ENCODE measurements at places on chromosomes 6 and 20.

GRCh38 chr20:51468636-51469035, 73.9 kb downstream of the NFATC2 start:
- H3K4me3 ChIP-seq = no peak overlapping the region
- H3K4me1 ChIP-seq = no peaks in the 10 kb centered on the region
- DNase-seq = no peak
- no peaks in the 10 kb centered on the region for H3K36me3 ChIP-seq

DNA sequence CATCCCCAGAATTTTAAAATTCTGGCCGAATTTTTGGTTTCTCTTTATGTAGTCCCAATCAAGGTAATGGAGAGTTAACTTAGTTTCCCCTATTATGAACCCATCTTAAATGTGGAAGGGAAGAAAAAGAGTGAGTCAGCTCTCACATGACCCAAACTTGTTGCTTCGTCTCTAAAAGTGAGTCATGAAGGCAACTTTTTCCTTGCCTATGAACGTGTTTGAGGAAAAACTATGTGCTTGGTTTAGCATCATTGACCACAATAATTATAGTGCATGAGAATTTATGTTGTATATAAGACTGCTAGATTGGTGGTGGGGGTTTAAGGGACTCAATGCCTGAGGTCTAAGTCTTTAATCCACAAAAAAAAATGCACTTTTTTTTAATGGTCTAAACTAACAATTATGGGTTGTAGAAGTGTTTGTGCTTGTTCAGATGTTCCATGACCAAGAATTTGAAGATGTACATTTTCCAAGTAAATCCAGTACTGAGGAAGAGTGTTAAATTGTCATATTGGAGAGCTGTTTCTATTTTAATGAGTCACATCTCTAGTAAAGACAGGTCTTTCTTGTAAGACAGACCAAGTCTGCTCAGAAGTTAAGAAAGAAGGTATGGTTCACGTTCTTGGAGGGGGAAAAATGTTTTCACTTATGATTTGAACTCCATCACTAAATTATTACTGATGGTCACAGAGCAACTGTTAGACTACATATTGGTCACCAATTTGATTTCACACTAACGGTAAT, 409.9 kb upstream of the MARCKS start:
- no peak overlapping the region for H3K4me3 ChIP-seq
- no peaks in the 10 kb centered on the region for H3K4me1 ChIP-seq
- no peak for DNase-seq
- no peaks in the 10 kb centered on the region for H3K36me3 ChIP-seq

DNA sequence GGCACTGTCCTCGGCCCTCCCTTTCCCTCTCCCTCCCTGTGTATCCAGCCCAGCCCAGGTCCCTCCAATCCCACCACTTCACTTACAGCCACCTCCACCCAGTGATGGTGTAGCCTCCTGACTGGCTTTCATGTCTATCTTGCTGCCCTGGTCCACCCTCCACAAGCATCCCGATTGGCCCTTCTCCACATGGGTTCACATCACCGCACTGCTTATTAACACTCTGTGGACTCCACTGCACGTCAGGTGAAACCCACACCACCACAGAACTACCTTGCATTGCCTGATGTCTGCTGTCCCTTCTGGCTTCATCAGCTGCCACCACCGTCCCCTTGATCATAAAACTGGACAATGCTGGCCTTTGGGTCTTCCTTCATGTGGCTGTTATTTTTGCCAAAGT, 220.4 kb upstream of the ARID1B start:
- no peak overlapping the region for H3K27ac ChIP-seq
- H3K27me3 ChIP-seq = peaks cover 4% of the 10 kb centered on the region
- H3K36me3 ChIP-seq = no peaks in the 10 kb centered on the region
- no peaks in the 10 kb centered on the region for H3K4me1 ChIP-seq
- no peak for DNase-seq

GRCh38 chr6:475314-475713, 83.8 kb downstream of the IRF4 start:
- DNase-seq = no peak
- H3K4me1 ChIP-seq = peaks cover 31% of the 10 kb centered on the region
- H3K27me3 ChIP-seq = no peaks in the 10 kb centered on the region
- H3K27ac ChIP-seq = peak overlapping the region; percentile 64

- no peaks in the 10 kb centered on the region for H3K4me1 ChIP-seq
- DNase-seq = no peak
- H3K4me3 ChIP-seq = no peak overlapping the region
Measured at GRCh38 chr6:7424967-7425807, 35.6 kb downstream of the RIOK1 start.

- H3K4me1 ChIP-seq = no peaks in the 10 kb centered on the region
- no peaks in the 10 kb centered on the region for H3K36me3 ChIP-seq
- no peak for DNase-seq
- no peak overlapping the region for H3K27ac ChIP-seq
Measured at GRCh38 chr6:36177166-36177565, 19.4 kb upstream of the BRPF3 start.

DNA sequence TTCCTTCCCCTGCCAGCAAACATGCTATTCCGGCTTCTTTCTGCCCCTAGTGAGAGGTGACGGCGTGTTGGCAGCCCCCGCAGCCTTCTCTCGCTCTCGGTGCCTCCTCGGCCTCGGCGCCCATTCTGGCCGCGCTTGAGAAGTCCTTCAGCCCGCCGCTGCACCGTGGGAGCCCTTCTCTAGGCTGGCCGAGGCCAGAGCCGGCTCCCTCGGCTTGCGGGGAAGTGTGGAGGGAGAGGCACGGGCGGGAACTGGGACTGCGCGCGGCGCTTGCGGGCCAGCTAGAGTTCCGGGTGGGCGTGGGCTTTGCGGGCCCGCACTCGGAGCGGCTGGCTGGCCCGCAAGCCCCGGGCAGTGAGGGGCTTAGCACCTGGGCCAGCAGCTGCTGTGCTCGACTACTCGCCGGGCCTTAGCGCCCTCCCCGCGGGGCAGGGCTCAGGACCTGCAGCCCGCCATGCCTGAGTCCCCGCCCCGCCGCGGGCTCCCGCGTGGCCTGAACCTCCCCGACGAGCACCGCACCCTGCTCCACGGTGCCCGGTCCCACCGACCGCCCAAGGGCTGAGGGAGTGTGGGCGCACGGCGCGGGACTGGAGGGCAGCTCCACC, 20.0 kb upstream of the PXDC1 start:
- no peaks in the 10 kb centered on the region for H3K36me3 ChIP-seq
- peaks cover 3% of the 10 kb centered on the region for H3K27me3 ChIP-seq
- no peak overlapping the region for H3K4me3 ChIP-seq
- no peaks in the 10 kb centered on the region for H3K4me1 ChIP-seq
- DNase-seq = no peak
- H3K27ac ChIP-seq = no peak overlapping the region

DNA sequence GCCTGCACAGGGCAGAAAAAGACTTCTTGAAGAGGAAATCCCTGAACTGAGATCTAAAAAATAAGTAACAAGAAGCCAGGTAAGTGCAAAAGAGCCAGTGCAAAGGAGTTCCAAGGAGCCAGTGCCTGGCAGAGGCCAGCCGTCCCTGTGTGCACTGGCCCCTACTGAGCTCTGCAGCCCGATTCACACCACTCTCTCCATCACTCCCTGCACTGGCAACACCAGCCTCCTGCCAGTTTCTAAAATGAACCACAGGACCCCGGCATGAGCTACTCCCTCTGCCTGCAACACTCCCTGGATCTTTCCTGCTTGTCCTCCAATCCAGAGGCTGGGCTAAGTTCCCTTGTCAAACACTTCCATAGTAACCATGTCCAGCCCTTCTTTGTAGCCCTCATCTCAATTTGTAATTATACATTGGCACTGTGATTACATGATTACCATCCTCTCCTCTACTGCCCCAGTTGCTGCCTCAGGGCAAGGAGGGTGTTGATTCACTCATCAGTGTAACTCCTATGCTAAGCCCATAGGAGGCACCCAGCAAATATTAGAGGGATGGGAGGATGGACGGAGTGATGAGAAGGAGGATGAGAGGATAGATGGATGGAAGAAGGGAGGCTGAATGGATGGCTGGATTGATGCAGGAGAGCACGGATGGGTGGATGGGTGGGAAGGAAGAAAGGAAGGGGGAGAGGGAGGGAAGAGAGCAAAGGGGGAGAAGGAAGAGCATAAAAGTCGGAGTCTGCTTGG, 49.3 kb downstream of the SIRPA start:
- H3K36me3 ChIP-seq = no peaks in the 10 kb centered on the region
- H3K4me3 ChIP-seq = no peak overlapping the region
- DNase-seq = no peak

DNA sequence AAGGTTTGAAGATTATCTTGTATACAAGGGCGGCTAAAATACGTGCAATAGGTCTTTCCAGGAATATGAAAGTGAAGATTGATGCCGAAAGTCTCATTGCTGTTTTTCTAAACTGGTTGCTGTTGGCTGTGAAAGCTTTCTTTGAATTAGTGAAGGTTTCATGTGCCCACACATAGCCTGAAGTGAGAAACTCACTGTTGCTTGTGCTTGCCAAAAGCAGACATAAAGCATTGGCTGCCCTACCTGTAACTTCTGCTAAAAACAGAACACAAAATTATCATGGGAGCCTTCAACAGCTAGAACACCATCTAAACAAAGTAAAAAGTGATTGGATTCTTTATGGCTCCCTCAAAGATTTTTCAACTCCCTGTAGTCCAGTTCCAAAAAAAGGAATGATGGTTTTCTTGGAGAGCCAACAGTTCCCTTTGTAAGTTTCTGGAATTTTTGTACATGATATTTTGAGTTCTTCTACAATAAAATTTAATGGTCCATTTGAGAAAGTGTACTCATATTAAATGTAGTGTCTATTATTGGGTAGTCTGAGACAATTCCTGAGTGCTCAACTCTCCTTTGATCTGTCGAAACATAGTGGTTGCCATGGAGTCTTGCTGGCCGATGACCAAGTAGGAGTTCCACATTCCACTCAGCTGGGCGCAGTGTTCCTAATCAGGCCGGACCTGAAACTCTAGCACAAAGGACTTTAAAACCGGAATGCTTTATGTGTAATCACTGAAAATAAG, 68.5 kb downstream of the PLEKHG1 start:
- H3K36me3 ChIP-seq = no peaks in the 10 kb centered on the region

DNA sequence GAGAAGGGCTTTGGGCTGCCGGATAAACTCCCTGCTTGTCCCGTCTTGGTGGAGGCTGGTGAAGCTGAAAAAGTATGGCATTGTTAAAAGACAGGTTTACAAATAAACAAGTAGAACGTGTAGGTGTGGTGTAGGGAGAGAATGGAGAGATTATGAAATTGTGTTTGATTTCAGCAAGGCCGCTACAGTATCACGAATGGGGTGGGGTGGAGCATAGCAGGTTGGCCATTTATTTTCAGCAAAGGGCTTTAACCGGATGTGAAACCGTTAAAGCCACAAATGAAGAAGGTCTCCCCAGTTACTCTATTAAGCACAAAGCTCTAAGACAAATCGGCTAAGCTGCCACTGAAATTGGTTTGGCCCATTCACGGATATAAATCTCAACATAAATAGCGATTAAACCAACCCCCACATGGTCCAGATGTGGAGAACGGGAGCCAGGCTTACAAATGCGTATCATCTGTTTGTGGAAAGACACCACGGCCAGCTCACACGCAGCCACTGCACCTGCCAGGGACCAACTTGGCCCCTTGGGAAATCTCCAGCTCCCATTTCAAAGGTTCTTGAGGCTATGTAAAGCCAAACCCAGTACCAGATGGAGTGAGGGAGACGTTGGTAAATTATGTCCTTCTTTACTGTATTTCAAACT, 94.0 kb downstream of the ZMYND8 start:
- peaks cover 10% of the 10 kb centered on the region for H3K4me1 ChIP-seq
- H3K36me3 ChIP-seq = peaks cover 81% of the 10 kb centered on the region
- peak overlapping the region; percentile 22 for H3K27ac ChIP-seq
- H3K27me3 ChIP-seq = no peaks in the 10 kb centered on the region
- no peak overlapping the region for H3K4me3 ChIP-seq

- DNase-seq = no peak
- H3K27ac ChIP-seq = no peak overlapping the region
- H3K36me3 ChIP-seq = no peaks in the 10 kb centered on the region
- no peaks in the 10 kb centered on the region for H3K27me3 ChIP-seq
- H3K4me1 ChIP-seq = no peaks in the 10 kb centered on the region
Measured at GRCh38 chr6:105442369-105442768, 39.5 kb upstream of the PREP start.

DNA sequence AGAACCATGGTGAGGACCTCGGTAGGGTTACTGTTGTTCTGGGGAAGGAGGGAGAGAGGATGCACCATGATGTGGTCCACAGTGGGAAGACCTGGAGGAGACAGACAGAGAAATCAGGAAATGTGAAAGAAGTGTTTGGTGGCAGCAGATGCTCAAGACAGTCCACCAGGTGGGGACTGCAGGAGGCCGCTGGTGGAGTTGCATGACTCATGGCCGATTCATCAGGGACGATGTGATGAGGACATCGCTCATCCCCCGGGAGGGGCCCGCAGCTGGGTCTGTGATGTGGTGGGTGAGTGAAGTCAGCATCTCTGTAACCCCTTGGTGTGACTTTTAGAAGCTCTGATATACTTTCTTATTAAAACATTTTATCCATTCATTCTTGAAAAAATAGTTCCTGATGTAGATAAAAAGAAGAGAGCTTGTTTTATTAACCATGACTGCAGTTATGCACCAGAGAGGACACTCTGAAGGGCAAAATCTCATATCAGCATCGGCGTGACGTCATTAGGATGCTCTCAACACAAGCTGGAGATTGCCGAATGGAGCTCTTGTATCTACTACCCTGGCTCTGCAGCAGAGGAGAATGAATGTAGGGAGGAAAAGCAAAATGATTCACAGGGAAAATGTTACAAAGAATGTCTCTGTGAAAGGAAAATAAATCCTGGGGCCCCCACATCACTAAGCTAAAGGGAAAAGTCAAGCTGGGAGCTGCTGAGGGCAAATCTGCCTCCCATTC, 71.2 kb downstream of the RAMACL start:
- no peaks in the 10 kb centered on the region for H3K4me1 ChIP-seq
- no peak overlapping the region for H3K4me3 ChIP-seq
- no peaks in the 10 kb centered on the region for H3K36me3 ChIP-seq
- DNase-seq = peak; percentile 63

- H3K4me3 ChIP-seq = no peak overlapping the region
- H3K27ac ChIP-seq = no peak overlapping the region
- H3K36me3 ChIP-seq = no peaks in the 10 kb centered on the region
- H3K27me3 ChIP-seq = no peaks in the 10 kb centered on the region
- H3K4me1 ChIP-seq = no peaks in the 10 kb centered on the region
Measured at GRCh38 chr6:111648100-111648499, 42.4 kb upstream of the TRAF3IP2 start.

- H3K4me3 ChIP-seq = no peak overlapping the region
- DNase-seq = no peak
- H3K27me3 ChIP-seq = peaks cover 9% of the 10 kb centered on the region
Measured at GRCh38 chr6:112206110-112206458, 48.3 kb downstream of the LAMA4 start.

DNA sequence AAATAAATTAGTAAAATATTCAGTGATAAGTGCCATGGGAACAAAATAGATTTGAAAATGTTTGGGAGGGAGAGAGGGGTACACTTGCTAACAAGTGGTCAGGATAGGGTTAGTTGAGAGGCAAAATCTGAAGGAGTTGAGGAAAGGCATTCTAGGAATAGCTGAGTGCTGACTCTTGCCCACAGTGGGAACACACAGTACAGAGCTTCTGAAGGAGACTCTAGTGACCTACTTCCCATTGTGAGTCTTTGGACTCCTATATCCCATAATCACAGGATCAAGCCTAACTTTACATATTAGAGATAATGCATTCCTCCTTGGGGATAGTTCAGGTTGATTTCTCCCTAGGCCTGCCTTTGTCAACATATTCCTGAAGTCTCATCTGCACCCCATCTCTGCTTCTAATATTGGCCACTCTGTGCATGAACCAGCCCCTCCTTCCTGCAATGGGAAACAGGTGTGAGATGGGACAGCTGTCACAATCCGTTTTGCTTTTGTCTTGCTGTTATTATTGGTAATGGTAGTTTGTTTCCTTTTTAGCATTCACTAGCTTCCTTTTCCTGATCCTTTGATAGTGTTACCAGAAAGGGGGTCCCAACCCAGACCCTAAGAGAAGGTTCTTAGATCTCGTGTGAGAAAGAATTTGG, 2.6 kb upstream of the TRIM38 start:
- no peaks in the 10 kb centered on the region for H3K36me3 ChIP-seq
- H3K27ac ChIP-seq = no peak overlapping the region
- DNase-seq = no peak
